Memory B cell (primary cell): ENCODE measurements at places on chromosomes 3 and 15.

DNA sequence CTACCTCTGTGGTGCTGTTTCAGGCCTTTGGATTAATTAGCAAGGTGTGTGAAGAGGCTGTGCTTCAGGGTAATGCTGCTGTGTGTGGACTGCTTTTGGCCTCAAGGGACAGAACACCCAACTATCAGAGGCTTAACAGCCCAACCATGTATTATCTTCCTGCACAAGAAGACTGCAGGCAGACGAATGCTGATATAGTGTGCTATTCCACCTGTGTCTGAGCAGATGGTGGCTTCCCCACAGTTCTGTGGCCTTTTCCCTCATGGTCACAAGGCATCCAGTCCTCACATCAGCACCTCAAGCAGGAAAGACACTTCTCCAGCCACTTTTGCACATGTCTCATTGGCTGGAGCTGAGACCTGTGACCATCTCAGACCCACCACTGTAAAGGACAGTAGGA is 76.6 kb downstream of the CHCHD6 start:
- DNase-seq = no peak

GRCh38 chr3:191301782-191302411 is 27.3 kb upstream of the CCDC50 start:
- no peak for DNase-seq

DNA sequence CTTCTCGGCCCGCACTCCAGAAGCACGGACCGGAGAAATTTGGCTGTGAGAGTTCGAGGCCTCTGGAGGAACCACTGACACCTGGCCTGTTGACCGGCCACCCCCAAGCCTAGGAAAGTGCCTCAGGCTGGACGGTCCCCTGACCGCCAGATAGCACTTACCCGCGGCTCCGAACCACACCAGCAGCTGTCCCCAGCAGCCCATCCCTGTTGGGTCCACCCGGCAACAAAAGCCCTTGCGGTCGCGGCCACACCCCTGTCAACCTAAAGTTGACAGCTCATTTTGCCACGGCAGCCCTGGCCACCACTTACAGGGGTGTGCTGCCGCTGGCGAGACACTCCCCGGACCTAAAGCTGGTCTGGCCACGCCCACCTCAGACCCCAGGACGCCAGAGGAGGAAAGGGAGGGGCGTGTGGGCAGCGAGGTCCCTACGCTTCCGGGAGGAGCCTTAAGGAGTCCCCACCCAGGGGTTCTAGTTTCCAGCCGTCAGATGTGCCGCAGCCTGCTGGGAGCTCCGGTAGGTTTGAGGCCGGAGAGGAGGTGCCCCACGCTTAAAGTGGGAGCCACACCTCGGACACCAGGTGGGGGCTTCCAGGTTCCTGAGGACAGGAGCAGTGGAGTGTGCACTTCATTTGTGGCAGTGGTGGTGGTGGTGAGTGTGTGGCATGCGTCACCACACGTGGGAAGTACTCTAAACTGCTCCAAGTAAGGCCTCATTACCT is at the start of gene LTK:
LTK (minus strand) TSS at position 322 of the 722 bp plus-strand sequence; CDS start at position 204, 118 bp downstream.
- DNase-seq = no peak

DNA sequence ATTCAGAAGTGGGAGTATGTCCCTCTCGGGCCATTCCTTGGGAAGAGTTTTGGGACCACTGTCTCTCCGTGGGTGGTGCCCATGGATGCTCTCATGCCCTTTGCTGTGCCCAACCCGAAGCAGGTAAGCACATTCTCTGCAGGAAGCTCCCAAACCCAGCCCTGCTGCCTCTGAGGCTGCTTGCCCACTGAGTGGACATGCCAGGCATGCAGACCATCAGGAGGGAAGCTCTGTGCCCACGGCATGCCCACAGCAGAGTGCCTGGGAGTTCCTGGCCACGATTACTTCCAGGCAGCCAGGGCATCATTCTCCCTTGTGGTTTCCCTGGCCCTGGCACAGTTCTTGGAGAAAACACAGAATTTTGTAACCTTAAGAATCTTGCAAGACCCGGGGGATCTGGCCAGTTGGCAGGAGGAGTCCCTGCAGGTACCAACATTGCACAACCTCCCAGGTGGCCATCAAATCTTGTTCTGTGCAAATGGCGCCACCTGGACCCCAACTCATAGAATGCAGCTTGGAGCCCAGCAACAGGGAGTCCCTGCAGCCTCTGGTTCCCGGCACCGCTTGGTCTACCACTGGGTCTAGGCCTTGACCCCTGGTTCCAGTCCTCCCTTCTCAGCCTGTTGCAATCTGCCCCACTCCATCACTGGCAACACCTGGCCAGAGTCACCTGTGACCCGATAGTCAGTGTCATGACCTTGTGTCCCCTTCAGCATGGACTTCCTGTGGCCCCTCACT is 20.4 kb downstream of the FAH start:
- DNase-seq = peak; percentile 73

GRCh38 chr15:35693286-35693685 is 147.3 kb upstream of the DPH6 start:
- DNase-seq = no peak

DNA sequence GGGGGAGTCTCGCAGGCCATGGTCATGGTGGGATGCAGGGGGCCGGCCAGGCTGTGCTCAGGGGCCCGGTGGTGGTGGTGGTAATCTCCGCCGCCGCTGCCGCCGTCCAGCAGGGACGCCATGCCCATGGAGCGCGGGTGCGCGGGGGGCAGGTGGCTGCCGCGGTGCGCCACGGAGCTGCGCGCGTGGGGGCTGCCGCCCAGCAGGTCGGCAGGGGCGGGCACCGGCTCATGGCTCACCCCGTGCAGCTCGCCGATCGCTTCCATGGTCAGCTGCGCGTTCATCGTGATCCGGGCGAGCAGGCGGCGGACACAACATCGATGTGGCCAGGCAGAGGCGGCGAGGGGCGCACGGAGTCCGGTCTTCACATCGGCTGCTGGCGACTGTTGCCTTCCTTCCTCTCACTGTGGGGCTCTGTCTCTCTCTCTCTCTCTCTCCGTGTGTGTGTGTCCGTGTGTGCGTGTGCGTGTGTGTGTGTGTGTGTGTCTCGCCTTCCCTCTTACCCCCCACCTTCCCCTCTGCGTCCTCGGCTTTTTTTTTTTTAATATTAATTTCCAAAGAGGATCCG is 451 bp downstream of the ONECUT1 start:
- peak; percentile 40 for DNase-seq

DNA sequence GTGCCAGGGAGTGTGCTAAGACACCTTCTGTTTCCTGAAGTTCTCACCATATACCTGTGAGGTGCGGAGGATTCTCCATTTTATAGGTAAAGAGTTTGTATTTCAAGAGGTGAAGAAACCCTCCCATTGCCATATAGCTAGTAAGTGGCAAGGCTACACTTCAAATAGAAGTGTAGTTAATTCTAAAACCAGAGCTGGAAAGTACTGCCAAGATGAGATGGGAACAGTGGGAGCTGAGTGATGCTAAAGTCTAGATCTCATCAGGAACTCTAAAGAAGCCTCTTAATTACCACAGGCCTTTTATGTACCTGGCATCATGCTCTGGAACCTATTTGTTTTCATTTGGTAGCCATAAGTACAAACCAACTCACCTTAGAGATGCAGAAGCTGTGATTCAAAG is 98.6 kb upstream of the NUDT16 start:
- no peak for DNase-seq

DNA sequence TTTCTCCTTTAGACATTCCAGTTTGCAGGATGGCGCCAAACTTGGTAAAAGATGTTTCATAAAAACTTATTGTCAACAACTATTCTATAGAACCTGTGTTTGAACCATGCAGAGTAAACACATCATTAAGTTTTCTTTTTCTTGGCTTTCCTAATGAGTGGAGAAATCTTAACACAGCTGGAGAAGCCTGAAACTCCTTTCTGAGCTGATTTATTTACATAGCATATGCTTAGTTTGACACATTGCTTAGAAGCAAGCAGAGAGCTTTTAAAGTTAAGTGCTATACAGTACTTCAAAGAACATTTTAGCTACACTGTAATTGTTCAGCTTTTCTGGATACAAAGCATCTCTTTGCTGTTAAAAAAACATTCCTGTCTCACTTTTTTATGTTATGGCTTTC is 61.0 kb upstream of the PAQR5 start:
- no peak for DNase-seq

- DNase-seq = no peak
Observed at GRCh38 chr3:165617134-165617533, 220.1 kb downstream of the BCHE start.

DNA sequence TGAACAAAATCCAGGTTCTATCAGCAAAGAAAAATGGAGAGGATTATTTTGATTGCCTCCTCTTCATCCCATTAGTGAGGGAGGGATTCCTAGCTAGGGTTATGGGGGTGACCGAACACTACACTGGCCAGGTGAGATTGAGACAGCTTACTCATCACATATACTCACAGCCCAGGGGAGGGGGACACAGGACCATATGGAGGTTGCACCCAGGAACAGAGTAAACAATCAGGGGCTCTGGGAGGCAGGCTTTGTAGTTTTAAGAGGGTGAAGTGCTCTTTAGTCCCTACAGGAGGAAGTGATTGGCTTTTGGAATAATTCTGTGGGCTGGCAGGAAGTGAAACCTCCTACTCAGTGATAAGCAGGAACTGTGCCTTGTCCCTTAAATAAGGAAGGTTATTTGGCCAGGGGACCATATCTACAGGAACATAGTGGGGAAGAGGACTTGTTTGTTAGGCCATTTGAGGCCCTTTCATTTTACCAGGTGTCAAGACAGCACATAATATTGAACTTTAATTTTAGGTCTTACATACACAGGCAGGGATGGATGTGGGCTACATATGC is 17.5 kb upstream of the KCTD6 start:
- DNase-seq = no peak

DNA sequence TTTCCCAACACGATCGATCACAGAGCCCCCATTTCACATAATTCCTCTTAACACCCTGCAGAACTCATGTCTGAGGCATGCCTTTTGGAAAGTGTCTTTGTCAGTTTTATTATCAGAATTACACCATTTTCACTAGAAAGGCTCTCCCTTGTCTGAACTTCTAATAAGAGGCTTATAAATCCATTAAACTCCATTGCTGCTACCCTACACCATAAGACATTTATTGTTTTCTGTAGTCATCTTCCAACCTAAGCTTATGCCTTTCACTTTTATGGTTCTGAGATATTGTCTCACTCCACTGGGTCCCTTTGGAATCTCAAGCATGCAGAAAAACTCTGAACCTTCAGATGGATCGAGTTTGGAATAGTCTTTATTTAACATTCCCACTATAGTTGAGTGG is 50.2 kb upstream of the TPM1 start:
- DNase-seq = no peak

DNA sequence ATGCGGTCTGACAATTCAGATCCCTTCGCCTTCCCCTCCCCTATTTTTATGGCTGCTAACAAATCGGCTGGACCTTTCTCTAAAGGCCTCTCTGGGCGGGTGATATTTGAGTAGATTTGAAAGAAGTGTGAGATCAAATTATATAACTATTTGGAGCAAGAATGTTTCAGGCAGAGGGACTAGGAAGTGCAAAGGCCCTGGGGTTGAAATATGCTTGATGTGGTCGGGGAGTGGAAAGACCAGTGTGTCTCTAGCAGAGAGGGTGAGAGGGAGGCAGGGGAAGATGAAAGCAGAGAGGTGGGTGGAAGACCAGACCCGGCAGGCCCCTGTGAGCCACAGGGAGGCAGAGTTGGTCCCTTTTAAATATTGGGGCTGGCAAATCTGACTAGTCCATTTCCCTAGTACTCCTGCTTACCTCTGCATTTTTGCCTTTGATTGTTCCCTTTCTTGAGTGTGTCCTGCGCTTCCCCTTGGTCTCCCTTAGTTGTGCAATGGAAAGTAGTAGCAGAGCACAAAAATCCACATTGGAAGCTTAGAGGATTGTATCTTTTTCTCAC is 32.3 kb downstream of the SLCO3A1 start:
- DNase-seq = no peak

DNA sequence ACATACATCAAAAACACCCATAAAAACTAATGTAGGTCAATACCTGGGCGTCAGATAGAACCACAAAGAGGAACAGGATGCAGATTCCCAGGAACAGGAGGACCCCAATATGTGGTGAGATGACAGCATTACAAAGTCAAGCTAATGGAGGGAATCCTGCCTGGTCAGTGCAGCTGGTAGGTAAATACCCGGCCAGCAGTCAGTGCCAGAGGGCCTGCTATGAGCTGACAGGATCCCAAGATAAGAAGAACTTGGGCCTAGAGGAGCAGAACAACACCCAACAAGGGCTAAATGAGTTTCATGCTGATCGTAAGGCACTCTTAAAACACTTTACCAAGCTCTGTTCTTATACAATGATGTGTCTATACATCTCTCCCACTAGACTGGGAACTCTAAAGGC is 61.2 kb upstream of the KCNMB2 start:
- DNase-seq = no peak

DNA sequence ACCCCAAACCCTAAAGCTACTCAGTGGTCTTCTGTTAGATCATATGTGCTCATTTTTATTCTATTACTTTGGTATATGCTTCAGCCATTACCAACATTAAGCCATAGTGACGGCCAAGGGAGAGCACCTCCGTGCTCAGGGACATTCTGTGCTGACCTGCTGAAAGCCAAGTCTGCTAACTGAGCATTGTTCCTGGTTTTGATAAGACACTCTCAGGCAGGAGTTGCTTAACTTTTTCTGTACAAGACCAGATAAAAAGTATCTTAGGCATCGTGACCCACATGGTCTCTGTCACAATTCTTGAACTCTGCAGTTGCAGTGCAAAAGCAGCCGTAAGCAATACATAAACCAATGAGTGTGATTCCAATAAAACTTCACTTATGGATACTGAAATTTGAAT is 100.6 kb downstream of the KLHL25 start:
- no peak for DNase-seq

- no peak for DNase-seq
Observed at GRCh38 chr3:48989126-48989795, 780 bp upstream of the P4HTM start.

GRCh38 chr3:14537590-14538450 is 2.3 kb downstream of the GRIP2 start:
- DNase-seq = no peak

- no peak for DNase-seq
Observed at GRCh38 chr3:58175187-58175436, 35.7 kb downstream of the DNASE1L3 start.

DNA sequence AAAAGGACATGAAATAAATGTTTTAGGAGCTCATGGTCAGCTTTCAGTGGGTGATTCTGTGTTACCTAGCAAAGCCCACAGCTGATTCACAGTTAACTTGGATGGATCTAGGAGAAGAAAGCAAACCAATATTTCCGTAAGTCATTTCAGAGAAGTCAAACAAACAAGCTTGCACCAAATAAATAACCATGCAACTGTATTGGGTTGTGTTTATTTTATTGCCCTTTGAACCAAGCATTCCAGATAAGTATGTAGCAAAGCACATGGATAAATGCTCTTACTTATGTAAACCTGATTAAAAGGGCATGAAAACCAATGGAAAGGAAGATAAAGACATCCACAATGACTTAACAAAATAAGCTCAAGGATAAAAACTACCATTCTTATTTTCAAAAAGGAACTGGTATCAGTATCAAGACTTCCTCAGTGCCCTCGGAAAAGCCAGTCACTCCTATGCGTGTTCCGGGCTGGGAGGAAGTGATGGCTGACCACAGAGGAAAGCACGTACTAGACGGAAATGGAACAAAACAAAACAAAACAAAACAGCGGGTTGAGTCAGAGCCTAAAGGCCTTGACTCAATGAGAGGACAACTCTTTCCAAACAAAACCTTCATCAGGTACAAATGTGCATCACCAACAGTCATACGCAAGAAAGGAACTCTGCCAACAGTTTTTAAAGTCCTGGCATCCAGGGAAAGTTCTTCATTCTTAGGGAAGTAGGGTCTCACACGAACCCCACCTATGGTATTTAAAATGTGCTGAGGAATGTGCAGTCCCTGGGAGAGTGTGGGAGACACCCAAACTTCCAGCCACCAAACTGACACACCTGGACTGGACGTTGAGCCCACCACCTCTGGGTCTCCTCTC is 103.3 kb downstream of the SNRK start:
- DNase-seq = peak; percentile 7

- DNase-seq = no peak
Observed at GRCh38 chr3:99502871-99503270, 135.5 kb upstream of the COL8A1 start.
